ENCODE measurements at places on chromosomes 12 and 14.

DNA sequence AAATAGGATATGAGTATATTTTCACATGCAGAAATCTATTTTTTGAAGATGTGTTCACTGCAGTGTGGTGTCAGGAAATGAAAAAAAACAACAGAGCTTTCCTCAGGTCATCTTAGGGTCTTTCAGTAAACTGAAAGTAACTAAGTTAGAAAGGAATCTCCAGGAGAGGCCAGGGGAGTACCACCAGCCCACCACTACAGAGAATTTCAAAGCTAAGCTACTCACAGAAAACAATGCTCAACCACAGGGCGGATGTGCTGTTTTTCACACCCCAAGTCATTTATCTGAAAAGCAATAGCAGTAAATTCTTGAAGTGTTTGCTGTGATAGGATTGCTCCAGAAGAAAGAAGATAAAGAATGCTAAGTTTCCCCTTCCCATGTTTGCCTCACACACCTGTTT is 79.0 kb downstream of the IFNG start:
- no peak for DNase-seq

DNA sequence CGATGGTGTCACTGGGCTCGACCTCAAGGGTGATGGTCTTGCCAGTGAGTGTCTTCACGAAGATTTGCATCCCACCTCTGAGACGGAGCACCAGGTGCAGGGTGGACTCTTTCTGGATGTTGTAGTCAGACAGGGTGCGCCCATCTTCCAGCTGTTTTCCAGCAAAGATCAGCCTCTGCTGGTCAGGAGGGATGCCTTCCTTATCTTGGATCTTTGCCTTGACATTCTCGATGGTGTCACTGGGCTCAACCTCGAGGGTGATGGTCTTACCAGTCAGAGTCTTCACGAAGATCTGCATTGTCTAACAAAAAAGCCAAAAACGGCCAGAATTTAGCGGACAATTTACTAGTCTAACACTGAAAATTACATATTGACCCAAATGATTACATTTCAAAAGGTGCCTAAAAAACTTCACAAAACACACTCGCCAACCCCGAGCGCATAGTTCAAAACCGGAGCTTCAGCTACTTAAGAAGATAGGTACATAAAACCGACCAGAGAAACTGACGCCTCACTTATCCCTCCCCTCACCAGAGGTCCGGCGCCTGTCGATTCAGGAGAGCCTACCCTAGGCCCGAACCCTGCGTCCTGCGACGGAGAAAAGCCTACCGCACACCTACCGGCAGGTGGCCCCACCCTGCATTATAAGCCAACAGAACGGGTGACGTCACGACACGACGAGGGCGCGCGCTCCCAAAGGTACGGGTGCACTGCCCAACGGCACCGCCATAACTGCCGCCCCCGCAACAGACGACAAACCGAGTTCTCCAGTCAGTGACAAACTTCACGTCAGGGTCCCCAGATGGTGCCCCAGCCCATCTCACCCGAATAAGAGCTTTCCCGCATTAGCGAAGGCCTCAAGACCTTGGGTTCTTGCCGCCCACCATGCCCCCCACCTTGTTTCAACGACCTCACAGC is 717 bp downstream of the UBC start:
- no peak for DNase-seq

GRCh38 chr12:131363393-131363792 is 347.5 kb upstream of the SFSWAP start:
- DNase-seq: no peak

DNA sequence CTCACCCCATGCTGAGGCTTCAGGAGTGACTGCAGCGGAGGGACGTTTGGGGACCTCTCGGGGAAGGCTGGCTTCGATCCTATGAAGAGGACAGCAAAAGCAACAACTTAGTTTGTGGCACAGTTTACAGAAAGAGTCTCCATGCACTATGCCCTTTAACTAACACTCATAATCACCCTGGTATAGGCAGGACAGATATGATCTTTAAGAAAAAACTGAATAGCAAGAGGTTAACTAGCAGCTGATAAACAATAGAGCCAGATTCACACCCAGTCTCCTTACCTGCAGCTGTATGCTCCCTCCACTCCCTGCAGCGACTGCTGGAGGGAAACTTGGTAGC is 27.4 kb downstream of the TMEM63C start:
- no peak for DNase-seq

DNA sequence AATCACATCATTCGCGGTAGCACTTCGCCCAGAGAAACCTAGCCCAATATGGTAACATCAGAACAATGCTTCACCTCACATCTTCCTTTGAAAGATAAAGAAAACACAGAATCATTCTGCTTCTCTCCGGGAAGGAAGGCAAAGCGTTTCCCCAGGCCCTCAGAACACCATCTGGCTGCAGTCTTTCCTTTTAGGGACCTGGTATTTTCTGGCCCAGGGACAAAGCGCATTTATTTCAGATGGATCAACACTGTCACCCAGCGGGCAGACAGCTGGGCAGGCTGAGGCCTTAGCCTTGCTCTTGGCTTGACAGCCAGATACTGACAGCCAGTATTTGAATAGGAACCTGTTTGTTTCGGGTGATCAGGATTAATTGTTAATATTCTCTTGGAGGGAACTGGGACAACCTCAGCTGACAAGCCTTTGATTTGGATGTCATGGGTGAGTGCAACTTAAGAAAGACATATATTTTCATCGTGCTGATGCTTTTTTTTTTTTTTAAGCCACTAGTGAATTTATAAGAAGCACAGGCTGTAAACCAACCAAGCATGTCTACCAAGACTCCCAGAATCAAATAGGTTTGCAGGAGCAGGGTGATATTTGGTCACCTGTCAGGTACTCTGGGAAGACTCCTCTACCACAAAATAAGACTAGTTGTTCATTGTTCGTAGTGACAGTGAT is 118.9 kb downstream of the VEZT start:
- DNase-seq: peak; percentile 79

DNA sequence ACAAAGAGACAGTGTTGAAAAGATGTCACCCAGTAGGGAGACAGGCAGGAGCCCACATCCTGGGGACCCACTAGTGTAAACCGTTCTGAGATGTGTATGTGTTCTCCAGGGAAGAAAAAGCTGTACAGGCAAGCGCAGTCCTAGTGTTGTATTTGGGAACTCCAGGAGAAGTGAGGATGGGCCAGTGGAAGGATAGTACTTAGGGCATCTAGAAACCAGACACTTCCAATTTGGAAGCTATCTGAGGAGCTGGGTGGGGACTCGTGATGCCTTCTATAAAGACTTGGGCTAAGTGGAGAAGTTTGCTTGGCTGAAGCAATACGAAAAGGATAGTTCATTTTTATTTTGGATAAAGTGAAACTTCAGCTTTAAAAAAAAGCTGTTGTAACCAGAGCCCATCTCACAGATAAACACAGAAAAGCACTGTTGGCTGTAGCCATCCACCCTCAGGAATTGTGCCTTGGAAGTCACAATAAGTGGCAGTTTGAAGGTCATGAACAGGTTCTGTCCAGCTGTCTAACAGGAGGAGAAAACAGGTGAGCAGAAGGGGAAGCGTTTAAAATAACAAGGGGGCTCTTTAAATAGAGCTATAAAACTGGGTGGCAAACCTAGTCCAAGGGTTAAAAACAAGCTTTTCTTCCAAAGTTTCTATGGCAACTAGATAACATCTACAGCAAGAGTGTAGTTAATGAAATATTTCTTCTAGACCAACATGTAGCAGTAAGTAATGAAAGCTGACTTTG is 108.0 kb upstream of the ARHGAP5 start:
- no peak for DNase-seq

DNA sequence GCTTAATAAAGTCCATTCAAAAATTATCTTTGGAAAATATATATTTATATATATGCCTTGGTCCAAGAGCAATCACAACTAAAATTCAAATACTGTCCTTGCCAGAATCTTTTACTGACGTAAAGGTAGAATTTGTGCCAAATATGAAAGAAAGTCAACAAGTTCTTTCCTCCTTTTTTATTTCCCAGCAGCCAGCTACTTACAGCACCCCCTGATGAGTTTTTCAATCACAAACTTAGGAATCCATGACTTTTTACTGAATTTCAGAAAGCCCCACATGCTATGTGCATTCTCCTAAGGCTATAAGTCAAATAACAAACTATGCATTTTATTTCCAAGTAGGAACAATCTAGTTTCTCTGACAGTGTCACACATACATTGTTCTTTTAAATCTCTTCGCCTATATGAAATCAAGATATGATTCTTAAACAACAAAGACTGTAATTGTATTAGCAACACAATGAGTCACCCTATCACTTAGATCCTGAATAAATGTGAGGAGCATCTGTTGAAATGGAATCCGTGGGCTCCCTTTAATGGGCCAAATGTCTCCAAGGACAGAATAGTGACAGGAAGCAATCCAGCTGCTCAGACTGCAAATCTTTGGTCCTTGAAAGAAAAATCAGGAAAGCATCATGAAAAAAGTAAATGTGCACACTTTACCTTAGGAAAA is 271.4 kb downstream of the DUSP6 start:
- no peak for DNase-seq

DNA sequence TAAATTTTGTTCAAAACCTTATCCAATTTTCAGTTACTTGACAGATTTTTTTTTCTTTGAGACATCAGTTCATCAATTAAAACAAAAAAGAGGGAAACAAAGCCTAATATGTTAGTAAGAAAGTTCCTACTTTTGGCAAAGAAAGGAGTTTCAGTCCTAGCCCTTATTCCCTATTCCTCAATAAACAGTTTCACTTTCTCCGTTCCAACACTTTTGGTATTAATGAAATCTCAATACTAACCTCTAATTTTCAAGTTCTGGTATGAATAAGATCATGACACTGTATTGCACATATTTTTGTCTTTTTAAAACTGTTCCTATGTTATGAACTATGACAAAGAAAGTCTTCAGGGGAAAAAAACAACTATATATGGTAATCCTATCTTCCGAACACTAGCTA is 48.4 kb downstream of the RPS6KA5 start:
- no peak for DNase-seq

DNA sequence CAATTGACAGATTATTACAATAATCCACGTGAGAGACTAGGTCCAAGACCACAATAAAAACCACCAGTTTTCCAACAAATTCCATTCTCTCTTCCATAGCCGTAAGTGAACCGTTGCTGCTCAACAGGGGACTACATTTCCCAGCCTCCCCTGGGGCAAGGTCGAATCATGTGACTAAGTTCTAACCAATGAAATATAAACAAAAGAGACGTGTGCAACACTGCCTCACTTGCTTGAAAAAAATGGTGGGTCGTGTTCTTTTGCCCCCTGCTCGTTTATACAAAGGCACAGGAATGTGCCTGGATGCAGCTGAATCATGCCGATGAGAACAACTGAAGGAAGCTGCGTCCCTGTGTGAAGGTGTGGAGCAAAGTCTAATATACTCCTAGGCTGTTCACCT is 51.1 kb downstream of the HSPB8 start:
- DNase-seq: peak; percentile 53
